ENCODE measurements at places on chromosomes 12 and 14.

GRCh38 chr14:106586098-106586704, 1059.8 kb downstream of the TMEM121 start:
- DNase-seq: no peak

GRCh38 chr14:102560458-102561261, 31.8 kb upstream of the RCOR1 start:
- no peak for DNase-seq

- DNase-seq: no peak
These were observed 322.9 kb downstream of the TMEM117 start for GRCh38 chr12:44158746-44159145.

GRCh38 chr14:73452341-73453186, 5.8 kb downstream of the NUMB start:
- DNase-seq: peak; percentile 61

DNA sequence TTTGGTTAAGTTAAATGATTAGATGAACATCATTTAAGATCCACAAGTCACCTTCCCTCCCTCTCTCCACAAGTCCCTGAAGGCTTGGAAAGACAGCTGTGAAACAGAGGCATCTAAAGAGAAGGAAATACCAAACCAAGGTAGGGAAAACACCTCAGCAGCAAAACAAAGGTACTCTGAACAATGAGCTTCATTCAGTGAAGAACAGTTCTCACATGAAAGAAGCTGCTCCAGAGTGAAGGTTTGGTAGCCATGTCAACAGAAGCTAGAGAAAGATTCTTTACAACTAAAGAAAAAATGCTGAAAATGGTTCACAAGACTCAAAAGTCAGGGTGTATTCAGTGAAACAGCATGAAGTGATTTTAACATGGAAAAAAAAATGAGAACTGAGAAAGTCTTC, 69.4 kb downstream of the FGD6 start:
- DNase-seq: no peak
